ENCODE measurements at places on chromosomes 12 and 14.
A peak's percentile ranks its signal among the peaks of the same experiment; 100 is the strongest.

GRCh38 chr12:3015356-3015755, 56.2 kb downstream of the TEAD4 start:
- DNase-seq, result no peak

- no peak for DNase-seq
These were observed 22.8 kb downstream of the MMP17 start for GRCh38 chr12:131850856-131851559.

DNA sequence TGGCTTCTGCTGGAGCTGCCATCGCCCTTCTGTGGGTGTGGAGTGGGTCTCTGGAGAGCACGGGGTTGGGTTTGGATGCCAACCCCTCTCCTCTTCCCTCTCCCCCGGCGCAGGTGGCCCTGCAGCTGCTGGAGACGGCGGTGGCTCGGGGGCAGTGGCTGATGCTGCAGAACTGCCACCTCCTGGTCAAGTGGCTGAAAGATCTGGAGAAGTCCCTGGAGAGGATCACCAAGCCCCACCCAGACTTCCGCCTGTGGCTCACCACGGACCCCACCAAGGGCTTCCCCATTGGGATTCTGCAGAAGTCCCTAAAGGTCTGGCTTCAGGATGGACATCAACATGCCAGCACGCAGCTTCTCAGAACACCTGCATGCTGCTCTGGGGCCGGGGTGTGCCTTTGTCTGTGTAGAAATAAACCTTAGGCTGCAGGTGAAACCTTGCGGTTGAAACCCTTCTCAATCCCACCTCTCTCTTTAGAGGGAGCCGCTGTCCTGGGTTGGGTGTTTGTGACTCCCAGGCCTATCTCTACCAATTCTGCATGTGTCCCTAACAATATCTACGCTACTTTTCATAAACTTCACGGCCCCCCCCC, 44.3 kb downstream of the CCDC92 start:
- DNase-seq, result no peak

GRCh38 chr14:64062381-64063115, 209.7 kb downstream of the SYNE2 start:
- no peak for DNase-seq

DNA sequence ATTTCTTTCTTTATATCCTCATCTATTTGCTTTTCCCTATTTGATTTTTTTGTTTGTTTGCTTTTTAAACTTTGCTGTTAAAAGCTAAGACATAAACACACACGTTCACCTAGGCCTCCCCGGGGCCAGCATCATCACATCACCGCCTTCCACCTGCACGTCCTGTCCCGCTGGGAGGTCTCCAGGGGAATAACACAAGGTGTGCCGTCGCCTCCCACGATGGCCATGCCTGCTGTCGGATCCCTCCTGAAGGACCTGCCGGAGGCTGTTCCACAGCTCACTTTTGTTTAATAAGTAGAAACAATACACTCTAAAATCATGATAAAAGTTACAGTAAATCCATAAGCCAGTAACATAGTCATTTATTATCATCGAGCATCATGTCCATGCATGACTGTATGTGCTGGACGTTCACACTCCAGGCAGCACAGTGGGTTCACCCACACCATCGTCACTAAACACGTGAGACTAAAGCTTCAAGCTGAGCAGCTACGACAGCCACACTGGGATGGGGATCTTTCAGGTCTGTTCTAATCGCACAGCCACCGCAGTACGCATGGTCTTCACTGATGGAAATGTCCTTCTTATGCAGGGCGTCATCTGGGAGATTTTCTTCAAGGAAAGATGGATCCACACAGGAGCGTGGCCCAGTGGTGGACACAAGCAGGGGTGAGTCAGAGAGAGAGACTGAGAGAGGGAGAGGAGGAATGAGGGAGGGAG, 3.6 kb downstream of the RIMBP2 start:
- DNase-seq, result no peak

DNA sequence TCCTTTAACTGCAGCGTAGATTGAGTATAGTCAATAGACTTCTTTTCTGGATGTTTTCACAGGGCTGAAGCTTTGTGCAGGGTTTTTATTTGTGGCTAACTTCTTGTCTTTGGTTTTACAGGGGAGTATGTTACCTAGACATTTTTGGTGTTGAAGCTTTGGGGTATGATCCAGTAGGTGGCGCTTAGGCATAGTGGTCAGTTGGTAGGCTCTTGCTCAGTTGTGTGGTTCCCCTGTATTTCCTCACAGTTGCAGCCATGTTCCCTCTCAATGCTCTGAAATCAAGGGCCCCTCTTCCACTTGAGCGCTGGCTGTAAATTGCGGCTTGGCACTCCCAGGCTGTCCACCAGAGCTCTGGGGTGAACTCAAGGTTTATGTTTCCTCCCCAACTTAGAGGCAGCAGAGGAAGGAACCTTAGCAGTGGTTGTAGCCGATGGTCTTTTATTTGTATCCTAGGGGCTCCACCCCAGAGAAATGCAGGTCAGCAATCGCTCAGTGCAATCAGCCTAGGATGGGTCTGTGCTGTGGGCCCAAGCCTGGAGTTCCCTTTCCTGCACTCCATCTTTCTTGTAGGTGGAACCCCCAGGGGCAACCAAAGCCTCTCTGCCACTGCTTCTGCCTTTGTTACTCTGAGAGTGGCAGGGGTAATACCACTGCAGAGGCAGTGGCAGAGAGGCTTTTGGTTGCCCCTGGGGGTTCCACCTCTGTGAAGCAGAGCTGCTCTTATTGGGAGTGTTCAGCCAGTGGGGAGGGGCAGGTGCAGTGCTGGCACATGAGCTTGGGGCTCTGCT, 55.1 kb downstream of the CMAS start:
- peak; percentile 15 for DNase-seq

- no peak for DNase-seq
These were observed at the start of gene LTB4R2 for GRCh38 chr14:24309538-24310264. TSS of gene LTB4R2 (plus strand) at chr14:24310140. CDS start at chr14:24310665, 525 bp downstream.

DNA sequence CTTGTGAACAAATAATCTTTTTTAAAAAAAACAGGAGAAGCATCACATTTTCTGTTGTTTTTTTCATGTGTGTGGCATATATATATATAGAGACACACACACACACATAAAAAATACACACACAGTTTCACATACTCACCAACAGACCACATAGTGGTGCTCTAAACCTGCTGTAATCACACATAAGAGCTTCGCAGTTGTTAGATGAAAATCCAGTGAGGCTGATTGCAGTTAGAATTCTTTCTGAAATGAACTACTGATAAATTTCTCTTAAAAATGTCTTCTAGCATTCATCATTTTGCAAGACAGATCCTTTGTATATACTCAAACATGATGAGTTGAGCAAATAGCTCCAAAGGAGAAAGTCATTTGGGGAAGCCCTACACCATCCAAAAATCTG, 434.3 kb upstream of the STXBP6 start:
- DNase-seq, result no peak

DNA sequence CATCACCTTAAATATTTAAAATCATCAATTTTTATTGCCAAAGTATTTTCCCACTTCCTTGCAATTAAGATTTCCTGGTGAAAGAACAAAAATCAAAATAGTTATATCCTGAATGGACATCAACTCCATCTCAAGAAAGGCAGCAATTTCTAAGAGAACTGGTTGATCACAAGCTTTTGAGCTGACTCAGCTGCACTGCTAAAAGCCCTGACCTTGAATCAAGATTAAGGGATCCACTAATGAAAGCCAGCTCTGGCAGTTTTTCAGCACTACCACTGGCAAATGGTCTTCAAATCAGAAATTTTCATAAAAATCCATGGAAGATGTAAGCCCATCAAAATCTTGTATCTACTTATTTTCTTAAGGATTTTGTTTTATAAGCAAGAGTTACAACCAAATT, 123.4 kb downstream of the SLC6A15 start:
- DNase-seq, result no peak

- DNase-seq, result no peak
These were observed 218.7 kb downstream of the RASSF9 start for GRCh38 chr12:85617307-85618091.

GRCh38 chr12:121430833-121431415, 31.0 kb downstream of the RNF34 start:
- DNase-seq, result no peak

GRCh38 chr14:93587330-93587729, 156.6 kb downstream of the UNC79 start:
- DNase-seq, result no peak

DNA sequence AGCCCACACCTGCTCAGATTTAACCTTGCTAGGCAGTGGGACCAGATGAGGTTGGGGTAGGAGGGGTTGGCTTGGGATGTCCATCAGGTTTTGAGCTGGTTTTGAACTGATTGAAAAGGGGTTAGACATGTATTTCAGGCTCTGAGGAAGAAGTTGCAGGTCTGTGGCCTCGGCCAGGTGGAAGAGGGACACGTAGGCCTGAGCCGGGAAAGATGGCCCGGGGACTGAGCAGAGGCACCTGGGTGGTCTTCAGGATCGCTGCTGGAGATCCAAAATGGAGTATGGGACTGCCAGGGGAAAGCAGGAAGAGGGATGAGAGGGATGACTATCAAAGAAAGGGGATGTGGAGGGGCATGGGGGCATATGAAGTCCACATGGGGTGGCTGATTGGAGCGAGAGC, 7.6 kb downstream of the NYNRIN start:
- no peak for DNase-seq

- no peak for DNase-seq
These were observed 369.8 kb upstream of the SEL1L start for GRCh38 chr14:81903477-81903876.

DNA sequence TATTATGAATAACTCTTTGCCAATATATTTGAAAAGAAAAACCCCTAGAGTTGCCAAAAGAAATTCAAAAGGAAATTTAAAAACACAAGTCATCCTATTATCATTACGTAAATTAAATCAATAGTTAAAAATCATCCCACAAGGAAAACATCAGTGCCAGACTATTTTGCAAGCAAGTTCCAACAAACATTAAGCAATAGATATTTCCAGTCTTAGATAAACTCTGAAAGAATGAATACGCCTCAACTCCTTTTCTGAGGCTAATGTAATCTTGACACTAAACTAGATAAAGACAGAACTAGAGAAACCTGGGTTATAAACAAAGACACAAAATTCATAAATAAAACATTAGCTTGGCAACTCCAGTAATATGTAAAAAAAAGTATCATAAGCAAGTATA, 245.9 kb downstream of the FOXN3 start:
- no peak for DNase-seq

- DNase-seq, result no peak
These were observed 312 bp downstream of the CDCA3 start for GRCh38 chr12:6850796-6851152.

DNA sequence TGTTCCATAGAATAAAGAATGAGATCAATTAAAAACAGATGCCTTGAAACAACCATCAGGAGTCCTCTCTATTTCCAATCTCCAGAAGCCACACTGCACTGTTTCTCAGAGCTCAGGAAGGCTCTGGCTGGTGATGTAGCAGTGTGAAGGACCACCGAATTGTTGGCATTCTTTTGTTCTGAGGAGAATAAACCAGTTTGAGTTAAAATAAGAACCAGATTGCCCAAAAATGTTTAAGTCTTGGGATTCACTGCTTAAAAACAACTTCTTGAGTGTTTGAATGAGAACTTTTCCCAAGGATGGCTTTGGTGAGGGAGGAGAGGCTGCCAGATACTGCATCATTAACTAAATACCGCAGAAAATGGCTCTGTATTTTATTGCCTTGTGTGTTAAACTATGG, 341.2 kb downstream of the C12orf75 start:
- no peak for DNase-seq

- DNase-seq, result no peak
These were observed 73.5 kb downstream of the RIN3 start for GRCh38 chr14:92586963-92587699.

DNA sequence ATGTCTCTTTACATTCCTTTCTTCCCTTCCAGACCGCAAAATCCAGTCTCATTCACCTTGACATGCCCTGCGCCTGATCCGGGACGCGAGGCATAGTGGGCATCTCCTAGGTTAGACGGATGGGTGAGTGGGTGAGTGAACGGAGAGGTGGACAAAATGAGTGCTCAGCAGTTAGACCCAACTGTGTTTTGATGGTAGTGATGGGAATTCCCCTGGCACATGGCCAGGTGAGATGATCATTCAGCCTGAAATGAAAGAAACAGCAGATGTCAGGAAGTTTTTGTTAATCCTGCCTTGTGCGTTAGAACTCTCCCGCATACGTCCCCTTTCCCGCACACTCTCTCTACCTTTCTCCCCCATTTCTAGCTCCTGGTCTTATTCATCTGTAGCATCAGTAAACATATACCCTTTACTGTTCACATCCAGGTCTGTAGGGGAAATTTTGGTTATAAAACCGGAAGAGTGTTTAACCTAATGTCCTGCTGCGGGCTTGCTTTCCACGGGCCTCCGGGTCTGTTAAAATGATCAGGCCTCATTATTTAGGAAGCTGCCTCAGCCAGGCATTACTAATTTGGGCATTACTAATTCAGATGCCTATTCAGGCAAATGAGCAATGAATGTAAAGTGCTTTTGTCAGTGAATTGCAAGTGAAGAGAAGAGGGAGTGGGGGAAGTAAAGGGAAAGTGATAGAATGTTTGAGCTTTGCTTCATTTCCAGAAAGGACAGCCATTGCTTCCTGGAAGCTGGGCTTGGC, 172.8 kb downstream of the ETV6 start:
- DNase-seq, result peak; percentile 55

GRCh38 chr14:37089410-37089809, 83.0 kb downstream of the SLC25A21 start:
- no peak for DNase-seq

DNA sequence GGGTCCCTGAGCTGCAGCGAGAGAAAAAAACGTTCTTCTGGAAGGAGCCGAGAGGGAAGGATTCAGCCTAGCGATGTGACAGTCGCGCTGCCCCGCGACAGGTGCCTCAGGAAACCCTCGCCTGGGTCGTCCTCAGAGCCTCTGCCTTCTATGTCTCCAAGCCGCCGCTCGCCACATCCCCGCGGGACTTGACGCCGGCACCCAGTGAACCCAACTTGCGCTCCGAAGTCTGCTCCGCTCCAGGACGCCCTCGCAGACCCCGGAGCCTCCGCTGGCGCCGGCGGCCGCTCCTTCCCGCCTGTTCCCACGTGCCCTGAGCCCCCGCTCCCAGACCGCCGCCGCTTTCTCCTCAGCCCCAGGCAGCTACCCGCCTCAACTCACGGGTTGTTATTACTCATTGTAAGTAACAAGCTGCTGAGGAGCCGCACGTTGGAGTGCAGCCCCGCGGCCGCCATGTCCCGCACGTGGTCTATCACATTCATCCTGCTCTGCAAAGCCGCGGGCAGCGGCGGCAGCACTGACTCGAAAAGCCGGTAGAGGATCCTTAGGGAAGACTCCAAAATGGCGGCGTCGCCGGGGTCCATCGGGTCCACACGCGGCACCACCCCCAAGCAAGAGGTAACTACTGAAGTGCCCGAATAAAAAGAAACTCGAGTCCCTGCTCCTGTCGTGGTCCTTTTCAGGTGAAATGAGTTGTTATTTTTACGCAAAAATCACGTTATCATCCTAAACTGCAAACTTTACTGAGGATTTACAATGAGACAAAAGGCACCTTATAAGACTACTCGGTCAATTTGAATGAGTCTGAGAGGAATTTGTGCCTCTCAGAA, at the start of gene ANAPC7:
ANAPC7 (minus strand) TSS at position 563 of the 830 bp plus-strand sequence; CDS start at position 482, 81 bp downstream.
- peak; percentile 79 for DNase-seq

DNA sequence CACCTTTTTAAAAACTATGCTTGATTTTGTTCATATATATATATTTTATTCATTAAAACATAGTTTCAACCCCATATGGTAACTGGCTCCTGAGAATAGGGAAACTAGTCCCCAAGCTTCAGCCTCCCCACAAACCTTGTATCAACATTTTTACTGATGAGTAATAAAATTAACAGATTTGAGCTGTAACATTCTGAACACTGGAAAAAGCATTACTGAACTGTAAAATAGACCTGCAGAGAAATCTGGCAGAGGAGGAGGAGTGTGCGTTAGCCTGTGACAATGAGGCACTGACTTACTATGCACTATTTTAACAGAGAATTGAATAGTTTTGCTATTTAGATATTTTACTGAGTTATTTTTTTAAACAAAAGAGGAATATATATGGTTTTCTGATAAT, 43.1 kb downstream of the FRS2 start:
- DNase-seq, result no peak
